ENCODE measurements at places on chromosomes 6 and 20.

DNA sequence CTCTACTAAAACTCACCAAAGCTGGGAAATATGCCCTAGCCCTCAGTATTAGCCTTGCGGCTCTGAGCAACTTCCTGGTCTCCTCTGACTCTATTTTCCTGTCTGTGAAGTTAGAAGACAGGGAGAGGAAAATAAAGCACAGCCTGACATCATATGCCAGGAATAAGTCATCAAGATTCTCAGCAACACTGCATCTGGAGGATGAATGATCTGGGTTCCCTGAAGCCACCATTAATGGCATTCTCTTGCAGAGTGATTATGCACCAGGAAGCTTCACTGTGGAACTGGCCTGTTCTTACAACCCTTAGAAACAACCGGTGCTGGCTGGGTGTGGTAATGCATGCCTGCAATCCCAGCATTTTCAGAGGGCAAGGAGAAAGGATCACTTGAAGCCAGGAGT lies 12.4 kb downstream of the ADGRF5 start:
- no peak for DNase-seq

GRCh38 chr20:51238675-51239305 lies 215.9 kb upstream of the KCNG1 start:
- no peak for DNase-seq

DNA sequence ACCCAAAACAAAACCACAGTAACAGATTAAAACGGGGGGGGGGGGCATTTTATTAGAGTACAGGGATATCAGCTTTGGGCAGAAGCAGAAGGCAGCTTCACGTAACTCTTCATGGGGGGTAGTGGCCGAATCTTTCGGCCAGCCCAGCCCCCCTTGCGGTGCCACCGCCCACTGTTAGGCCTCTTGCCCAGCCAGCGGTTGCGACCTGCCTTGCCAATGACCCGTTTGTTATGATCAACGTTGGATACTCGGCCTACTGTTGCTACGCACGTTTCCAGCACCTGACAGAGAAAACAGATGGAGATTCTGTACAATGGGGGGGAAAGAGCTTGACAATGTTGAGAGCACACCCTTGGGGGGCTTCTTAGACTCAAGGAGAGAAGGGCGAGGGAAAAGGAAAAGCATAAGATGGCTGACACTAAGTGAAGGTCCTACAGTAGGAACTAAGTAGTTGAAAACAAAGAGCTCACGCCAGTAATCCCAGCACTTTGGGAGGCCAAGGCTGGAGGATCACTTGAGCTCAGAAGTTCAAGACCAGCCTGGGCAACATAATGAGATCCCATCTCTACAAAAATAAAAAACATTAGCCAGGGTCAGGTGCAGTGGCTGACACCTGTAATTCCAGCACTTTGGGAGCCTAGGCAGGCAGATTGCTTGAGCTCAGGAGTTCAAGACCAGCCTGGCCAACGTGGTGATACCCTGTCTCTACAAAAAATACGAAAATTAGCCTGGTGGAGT lies 724 bp upstream of the CUL7 start:
- no peak for DNase-seq

DNA sequence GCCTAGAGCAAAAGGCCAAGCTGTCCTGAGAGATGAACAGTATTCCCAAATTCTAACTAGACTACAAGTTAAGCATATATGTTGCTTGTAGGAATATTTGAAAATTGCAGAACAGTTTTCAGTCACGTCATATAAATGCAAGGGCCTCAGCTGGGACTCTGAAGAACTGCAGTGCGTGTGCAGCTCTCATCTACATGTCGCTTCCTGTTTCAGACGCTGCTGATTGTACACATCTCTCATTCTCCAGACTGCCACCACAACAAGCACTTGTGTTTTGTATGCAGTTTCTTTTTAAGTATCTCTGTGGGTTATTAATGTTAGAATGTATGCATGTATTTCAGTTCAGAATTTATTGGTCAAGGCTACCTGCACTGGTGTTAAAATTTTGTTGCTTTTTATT lies 119.7 kb downstream of the MAP3K4 start:
- no peak for DNase-seq

DNA sequence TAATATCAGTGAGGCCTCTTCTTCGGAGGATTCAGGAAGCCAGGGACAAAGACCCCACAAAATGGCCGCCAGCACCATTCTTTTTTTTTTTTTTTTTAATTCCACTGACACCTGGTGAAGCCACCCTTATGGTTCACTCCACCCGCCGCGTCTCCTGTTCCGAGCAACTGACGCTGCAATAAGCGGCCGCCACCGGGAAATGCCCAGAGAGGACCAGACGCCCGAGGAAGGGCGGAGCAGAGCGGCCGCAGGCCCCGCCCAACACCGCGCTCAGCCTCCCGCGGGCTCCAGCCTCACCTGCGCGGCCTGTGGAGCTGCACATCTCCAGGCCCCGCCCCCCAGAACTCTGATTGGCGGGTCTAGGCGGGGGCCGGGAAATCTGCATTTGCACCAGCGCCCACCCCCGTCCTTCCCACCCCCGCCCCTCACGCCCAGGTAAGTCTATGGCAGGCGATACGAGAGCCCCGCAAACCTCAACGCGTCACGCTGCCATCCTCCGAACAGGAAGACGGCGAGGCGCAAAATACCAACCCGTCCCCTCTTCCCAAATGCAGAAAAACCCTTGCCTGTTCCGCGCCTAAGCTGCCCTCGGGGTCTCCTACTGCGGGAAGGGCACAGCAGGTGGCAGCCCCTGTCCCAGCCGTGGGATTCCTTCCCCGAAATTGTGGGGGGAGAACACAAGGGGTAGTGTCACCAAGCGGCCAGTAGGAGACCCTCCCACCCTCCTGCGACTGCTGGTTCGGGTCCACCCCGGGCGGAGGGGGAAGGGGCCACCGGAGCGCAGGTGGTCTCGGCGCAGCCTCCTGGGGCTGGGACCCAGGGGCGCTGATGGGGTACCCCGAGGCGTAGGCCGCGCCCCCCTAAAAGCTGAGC lies 960 bp downstream of the ATP9A start:
- no peak for DNase-seq

DNA sequence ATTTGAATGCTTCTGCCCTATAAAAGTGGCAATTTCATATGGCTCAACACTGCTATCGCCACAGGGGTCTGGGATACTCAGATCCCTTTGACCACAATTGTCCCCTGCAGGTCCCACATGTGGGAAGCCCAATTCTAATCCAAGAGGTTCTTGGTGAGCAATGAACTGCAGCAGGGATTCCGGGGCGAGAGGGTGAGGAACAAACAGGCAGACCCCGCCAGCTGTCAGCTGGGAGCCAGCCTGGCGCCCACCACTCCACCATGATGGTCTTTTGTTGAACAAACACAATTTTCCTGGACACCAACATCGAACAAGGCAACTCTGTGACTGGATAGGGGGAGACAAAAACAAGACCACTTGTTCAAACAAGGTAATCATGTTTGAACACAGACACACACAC lies 80.5 kb downstream of the TMEM242 start:
- DNase-seq: no peak

DNA sequence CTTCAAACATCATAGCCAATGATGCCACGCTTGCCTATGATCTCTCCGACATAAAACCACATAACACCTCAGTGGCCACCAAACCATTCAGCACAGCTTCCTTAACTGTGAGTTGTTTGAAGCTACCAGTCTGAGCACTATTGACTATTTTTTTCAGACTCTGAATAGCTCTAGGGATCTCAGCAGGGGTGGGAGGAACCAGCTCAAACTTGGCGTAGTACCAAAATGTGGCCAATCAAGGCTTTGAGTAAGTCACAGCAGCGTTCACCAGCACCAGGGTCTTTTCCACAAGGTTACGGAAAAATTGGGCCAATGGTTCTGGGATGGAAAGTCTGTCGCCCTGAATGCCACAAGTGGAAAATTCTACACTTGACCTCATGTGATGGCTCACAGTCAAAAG lies 70.6 kb downstream of the SMPDL3A start:
- no peak for DNase-seq

Data from fibroblast of gingiva (primary cell).